ENCODE measurements at places on chromosomes 3 and 15.

DNA sequence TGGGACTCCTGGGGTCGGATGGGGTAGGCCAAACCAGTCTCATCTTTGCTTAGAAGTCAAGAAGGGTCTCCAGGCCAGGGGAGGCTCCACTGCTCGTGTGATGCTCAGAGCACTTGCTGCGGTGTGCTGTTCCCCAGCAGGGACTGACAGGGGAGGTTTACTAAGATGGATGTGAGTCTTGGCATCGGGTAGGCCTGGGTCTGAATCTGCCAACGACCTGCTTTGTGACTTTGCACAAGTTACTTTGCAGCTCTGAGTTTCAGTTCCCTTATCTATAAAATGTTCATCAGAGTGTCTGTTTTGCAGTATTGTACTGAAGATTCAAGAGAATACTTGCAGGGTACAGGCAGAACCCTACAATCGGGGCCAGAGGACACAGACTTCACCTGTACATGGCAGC, 17.3 kb upstream of the CDCP1 start:
- no peak for DNase-seq

GRCh38 chr3:16801223-16801622, 83.5 kb upstream of the PLCL2 start:
- no peak for DNase-seq

GRCh38 chr3:114454551-114455251, 160.9 kb downstream of the TIGIT start:
- no peak for DNase-seq

DNA sequence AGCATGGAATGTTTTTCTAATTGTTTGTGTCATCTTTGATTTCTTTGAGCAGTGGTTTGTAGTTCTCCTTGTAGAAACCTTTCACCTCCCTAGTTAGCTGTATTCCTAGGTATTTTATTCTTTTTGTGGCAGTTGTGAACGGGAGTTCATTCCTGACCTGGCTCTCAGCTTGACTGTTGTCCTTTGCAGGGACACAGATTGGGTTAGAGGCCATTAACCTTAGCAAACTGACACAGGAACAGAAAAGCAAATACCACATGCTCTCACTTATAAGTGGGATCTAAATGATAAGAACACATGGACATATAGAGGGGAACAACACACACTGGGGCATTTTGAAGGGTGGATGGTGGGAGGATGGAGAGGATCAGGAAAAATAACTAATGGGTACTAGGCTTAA, 52.2 kb upstream of the RORA start:
- DNase-seq = no peak

DNA sequence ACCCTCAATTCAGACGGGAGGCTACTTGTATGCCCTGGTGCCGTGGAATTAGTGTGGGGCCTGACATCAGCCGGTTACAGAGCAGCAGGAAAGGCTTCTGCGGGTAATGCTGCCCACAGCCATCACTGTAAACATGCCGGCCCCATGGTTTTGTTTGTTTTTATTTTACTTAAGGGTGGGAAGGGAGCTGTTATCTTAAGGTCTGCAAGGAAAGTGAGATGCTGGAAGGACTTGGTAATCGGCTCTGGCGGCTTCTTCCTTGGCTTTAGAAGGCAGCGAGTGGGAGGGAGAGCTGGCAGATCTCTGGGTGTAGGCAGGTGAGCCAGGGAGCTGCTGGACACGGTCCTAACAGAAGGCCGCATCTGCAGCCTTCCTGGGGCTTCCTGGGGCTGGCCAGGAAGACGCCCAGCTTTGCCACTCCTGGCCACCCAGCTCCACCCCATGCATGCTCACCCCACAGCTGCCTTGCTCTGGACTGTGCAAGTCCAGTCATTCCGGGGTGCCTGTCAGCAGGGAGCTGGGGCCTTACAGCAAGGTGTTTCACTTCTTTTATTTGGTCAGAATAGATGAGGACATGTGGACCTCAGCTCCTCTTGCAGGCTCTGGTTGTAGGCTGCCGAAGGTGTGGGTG, 54.1 kb upstream of the FURIN start:
- no peak for DNase-seq

DNA sequence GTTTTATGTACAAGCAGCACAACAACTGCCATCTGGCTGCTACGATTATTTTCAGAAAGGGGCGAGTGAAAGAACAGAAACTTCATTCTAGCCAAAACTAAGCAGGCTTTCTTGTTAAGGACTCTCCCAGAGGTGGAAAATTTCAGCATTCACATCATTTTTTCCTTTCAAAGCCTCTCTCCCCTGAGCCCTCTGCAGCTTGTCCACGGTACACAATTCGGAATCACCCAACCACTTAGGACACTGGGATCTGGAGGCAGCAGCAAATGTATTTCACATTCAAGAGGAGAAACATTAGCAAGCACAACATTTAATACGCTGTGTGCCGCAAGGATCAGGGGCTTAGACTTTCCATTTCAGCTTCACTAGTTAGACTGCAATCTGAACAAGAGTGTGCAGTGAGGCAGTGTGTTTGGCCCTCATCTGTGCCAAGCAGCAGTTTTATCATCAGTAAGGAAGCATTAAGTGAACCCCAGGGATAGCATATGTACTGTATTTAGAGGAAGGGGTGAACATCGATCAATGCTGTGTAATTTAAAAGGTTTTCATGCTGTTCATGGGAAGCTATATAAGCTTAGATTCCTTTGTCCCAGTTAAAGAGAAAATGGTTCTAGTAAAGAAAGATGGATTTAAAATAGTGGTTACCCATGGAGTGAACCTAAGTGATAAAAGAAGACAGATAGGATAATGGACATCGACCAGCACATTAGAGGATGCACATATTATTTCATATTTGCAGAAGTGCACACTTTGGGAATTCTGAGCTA, 504.9 kb downstream of the TBL1XR1 start:
- no peak for DNase-seq

GRCh38 chr3:60588806-60589205, 662.4 kb downstream of the FHIT start:
- DNase-seq = no peak

DNA sequence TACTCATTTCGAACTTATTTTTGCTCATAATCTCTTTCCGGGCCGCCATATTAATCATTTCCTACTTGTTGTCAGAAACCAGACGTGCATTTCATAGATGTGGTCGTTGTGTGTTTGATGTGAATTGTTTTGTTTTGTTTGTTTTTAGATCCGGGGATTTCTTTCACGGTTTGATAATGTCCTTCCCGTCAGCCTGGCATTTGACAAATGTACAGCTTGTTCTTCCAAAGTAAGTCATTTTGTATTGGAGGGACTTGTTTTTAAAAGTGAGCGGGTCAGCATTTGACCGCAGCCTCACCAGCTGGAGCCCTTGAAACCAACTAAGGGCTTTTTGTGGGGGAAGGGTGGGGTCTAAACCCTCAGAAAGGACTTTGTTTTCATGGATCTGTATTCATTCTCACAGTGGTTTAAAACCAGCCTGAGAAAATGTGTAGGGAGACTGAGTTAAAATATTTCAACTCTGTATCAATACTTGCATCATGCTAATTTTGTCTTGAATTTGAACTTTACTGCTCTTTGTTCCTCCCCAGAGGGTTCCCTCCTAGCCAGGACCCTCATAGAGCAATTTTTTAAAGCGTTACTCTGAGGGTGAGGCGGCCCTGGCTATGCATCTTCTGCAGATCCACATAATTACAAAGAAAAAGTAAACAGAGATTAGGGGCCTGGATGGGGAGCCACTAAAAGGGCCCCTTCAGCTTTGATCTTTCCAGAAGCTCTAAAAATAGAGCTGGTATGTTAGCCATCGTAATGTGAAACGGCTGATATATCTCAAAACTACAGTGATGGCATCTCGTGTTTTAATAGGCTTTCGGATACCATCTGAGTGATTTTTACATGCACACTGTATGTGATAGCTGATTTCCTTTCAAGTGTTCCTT, 107.9 kb downstream of the ATG7 start:
- no peak for DNase-seq

GRCh38 chr3:172654470-172654869, 56.4 kb downstream of the NCEH1 start:
- no peak for DNase-seq

DNA sequence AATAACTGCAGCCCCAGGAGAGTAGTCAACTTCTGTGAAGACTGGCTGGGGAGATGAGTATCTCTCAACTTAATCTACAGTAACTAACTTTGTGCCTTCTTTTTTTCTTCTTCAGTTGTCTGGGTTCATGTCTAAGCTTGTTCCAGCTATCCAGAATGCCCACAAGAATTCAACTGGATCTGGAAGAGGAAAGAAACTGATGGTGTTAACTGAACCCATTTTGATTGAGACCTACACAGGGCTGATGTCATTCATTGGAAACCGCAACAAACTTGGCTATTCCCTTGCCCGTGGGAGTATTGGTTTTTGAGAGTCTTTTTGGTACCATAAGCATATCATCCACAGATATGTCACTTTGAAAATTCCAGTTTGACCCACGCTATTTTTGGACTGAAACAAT, 148.7 kb downstream of the TPRG1 start:
- DNase-seq = no peak

GRCh38 chr3:72582963-72583362, 265.3 kb downstream of the SHQ1 start:
- DNase-seq = no peak

- no peak for DNase-seq
These were observed 78.4 kb downstream of the IQSEC1 start for GRCh38 chr3:12994607-12995388.

GRCh38 chr3:177721864-177722785, 524.8 kb upstream of the TBL1XR1 start:
- DNase-seq = no peak

DNA sequence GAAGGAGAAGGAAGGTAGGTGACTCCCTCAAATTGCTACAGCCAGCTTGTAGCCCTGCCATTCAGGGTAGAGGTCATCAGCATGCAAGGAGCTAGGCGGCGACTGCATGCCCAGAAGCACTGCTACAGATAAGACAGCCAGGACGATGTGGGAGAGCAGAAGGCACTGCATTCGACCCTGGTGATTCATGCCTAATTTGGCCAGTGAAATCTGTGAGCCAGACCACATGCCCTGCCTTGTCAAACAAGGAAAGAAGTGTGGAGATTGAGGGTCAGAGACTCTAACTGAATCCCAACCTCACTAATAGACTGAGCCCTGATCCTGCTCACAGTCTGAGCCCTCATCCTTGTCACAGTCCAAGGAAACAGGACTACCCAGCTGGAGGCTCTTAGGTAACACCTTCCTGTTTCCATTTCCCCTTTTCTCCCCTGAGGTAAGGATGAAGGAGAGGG, 86.6 kb downstream of the LINGO1 start:
- DNase-seq = no peak

DNA sequence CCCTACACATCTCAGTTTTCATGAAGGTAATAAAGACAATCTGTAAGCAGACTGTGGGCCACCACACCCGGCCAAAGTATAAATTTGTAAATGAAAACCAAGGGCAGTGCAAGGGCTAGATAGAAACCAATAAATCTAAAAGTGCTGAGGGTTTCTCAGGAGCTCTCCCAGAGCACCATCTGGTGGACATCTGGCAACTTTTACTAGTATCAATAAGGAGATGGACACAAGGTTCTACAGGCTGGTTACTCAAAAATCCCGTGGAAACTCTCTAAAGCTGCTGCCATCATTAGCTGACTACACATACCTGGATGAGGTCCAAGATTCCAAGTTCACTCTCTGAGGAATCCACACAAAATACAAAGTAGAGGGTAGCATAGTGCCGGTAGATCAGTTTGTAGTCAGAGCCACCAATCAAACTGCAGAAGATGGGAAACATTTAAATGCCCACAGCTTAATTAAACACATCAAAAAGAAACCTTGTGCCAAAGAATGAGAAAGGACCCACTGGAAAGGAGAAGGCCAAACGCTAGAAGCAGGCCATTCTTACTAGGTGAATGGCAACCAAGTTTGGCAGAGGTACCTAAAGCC, 5.5 kb downstream of the AP3S2 start:
- peak; percentile 35 for DNase-seq

GRCh38 chr15:62637574-62637897, 405.0 kb upstream of the TPM1 start:
- peak; percentile 32 for DNase-seq

DNA sequence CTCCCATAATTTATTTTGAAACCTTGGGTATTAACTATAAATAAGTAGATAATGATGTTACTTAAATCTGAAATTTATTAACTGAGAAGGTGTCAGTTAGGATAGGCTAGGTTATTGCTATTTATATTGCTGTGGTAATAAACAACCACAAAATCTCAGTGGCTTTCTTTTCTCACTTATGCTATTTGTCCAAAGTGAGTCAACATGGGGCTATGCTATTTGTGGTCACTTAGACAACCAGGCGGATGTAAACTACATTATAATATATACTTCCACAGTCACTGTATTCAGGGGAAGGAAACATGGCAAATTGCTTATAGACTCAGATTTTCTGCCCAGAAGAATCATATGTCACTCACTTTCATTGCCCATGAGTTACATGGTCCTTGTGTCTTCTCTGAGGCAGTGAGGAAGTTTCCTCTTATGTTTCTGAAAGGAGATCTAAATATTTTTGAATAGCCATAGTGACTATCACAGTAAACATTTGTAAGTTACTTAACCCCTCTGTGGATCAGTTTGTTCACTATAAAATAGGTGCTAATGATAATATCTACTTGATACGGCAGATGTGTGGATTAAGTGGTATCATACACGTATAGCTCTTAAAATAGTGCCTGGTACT, 19.8 kb downstream of the HMG20A start:
- DNase-seq = no peak

DNA sequence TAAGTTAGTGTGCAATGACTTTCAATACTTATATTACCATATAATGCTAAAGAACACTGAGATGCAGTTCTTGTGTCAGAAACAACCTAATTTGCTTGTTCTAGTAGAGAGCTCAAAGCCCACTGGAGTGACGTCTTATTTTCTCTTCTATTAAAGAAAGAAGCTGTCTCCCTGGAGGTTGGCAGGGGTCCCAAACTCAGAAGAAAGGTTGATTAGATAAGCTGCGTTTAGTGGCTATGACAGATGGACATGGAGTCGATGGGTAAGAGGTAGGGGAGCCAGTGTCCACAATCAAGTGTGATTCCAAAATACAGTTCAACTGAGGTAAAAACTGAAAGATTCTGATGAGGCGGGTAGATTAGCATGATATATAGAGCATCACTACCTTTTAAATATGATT, 363.6 kb downstream of the NLGN1 start:
- DNase-seq = no peak

DNA sequence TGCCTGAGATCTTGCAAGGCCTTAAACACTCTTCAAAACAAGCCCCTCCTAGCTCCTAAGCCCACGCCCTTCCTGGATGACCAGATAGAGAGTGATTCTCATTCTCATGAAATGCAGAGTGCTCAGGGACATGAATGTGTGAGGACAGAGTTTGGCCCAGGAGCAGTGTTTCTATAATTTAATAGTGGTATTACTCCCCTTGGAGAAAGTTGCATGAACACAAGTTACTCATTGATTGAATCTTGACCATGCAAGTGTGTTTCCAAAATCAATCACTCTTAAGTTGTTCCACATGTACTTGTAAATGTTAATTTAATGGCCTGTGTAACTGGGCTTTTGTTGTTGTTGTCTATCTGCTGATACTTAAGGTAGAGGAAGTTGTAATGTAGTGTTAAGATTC, 181.6 kb downstream of the ADAMTSL3 start:
- DNase-seq = no peak

DNA sequence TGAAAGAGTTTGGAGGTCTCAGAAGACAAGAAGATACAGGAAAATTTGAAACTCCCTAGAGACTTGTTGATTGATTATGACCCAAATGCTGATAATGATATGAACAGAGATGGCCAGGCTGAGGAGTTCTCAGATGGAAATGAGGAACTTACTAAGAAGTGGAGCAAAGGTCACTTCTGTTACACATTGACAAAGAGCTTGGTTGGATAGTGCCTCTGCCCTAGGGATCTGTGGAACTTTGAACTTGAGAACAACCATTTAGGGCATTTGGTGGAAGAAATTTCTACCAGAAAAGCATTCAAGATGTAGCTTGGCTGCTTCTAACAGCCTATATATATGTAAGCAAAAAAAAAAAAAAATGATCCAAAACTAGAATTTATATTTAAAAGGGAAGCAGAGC, 48.9 kb upstream of the NAALADL2 start:
- no peak for DNase-seq
